Mammary epithelial cell (primary cell): ENCODE measurements at places on chromosomes 5 and 9.

GRCh38 chr5:127280491-127281220 lies 9.9 kb upstream of the MEGF10 start:
- no peak for DNase-seq

DNA sequence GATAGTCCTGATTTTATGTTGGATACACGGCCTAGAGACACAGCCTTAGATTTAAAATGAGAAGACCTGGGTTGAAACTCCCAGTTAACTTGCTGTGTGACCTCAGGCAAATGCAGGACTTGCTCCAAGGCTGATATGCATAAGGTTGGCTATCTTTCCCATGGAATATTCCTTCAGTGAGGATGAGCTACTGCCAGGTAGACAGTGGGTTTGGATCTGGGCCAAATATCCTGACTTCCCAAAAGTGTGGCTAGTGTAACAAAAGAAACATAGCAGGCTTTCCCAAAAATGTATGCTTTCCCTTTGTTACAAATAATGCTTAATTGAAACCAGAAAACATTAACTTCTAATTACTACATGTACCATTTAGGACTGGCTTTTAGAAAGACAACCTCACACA lies 697 bp upstream of the XPA start:
- peak; percentile 8 for DNase-seq

DNA sequence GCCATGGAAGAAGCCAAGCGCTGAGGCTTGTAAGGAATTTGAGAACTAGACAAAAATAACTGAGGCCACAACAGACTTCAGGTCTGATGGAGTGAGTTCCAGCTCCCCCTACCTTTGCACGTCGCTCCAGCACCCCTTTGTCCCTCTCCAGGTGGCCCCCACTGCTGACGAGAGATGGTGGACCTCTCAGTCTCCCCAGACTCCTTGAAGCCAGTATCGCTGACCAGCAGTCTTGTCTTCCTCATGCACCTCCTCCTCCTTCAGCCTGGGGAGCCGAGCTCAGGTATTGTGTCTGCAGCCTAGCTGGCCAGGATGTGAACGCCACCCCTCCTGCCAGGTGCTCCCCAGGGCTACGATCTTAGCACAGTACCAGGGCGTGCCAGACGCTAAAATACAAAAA lies 5.2 kb downstream of the BTNL9 start:
- DNase-seq = no peak

DNA sequence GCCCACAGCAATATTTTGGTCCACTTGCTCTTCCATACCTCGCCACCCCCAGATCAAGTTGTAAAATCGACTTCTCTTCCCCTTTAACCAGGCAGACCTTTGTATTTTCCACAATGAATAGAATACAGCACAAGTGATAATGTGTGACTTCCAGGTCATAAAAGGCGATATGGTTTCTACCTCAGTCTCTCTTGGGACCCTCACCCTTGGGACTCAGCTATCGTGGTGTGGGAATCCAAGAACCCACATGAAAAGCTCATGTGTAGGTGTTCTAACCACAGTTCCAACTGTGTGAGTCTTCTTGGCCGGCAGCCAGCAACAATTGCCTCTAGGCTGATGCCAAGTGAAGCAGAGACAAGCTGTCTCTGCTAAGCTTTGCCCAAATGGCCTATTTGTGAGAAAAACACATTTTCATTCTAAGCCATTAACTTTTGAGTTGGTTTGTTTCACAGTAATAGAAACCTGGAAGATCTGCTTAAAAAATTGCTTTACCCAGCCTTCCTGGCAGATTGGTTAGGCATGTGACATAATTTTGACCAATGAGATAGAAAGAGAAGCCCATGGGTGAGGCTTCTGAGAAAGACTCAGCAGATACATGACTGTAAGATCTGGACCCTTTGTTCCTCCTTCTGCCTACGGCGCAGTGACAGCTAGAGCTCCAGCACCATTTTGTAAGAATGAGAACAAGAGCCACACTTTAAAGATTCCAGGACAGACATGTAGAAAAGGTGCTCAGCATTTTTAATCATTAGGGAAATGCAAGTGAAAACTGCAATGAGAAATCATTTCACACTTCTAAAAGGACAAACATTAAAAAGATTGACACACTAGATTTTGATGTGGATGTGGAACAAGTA lies 18.3 kb upstream of the MLLT3 start:
- peak; percentile 81 for DNase-seq

GRCh38 chr9:134262035-134262434 lies 64.2 kb upstream of the RXRA start:
- no peak for DNase-seq

DNA sequence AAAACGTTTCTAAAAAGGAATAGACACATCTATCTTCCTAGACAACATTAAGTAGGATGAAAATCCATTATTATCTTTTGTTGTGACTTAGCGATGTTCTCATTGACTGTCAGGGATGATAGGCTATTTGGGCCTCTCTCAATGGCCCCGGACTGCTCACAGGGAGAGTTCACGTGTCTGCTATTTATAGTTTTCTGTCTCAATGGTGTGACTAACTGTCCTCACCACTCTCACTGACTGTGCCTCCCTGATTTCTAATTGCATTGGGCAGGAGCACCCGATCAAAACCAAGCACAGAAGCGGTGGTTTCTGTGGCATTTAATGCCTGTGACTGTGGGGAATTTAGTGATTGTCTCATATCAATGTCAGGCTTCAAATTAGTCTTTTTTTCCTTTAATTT lies 286.7 kb upstream of the KLF9 start:
- DNase-seq = no peak

DNA sequence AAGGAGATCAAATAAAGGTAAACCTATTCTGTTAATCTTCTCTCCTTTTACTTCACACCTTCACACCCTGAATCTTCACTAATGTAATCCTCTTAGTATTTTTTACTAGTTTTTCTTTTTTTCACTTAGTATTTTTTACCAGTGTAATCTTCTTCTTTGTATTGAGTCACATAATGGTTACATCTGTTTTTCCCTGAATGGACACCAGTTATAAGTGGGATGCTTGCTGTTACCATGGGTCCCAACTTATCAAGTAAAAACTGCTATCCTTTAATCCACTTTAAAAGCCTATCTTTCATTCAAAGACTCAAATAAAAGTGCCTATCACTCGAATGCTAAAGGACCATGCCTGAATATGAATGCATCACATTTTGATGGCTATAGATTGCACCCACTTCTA lies 15.1 kb downstream of the ZFAND5 start:
- no peak for DNase-seq

GRCh38 chr9:114130624-114131277 lies 24.6 kb upstream of the COL27A1 start:
- DNase-seq = no peak
